EH (cell line): ENCODE measurements at places on chromosomes 13 and 19.

DNA sequence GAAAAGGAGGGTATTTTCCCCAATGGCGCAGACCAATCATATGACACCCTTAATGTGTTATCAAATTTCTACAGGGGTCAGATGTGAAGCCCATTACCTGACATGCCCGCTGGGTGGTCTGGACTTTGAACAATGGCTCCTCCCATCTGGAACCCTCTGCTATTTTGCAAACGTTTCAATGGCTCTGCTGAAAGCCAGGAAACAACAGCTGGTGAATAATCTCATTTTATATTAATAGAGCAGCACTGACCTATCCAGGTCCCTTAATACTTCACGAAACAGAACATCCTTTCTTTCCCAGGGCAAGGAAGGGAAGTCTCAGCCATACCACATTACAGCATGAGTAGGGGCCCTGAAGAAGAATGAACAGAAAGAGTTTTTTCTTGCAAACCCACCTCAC, 20.3 kb upstream of the KPNA3 start:
- no peak for DNase-seq

- no peak for DNase-seq
These were observed 26.2 kb downstream of the INSR start for GRCh38 chr19:7267792-7268704.

GRCh38 chr19:18379803-18380747, 5.9 kb upstream of the GDF15 start:
- DNase-seq = peak; percentile 90

DNA sequence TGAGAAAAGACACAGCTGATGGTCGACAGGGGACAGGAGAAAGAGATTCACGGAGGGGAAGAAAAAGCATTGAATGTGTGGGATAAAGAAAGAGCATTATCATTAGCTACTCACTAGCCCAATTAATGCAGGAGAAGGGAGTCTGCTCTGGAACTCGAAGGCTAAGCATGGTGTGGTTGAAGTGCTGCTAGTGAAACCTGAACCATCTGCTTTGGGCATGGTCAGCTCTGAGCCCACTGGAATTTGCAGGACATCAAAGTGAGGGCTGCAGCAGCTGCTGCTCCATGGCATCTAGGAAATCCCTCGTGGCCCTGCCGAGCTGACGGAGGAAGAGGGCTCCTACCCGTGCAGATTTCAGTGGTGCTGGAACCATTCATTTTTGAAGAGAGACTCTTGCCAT, 320.3 kb downstream of the ATP8A2 start:
- no peak for DNase-seq

DNA sequence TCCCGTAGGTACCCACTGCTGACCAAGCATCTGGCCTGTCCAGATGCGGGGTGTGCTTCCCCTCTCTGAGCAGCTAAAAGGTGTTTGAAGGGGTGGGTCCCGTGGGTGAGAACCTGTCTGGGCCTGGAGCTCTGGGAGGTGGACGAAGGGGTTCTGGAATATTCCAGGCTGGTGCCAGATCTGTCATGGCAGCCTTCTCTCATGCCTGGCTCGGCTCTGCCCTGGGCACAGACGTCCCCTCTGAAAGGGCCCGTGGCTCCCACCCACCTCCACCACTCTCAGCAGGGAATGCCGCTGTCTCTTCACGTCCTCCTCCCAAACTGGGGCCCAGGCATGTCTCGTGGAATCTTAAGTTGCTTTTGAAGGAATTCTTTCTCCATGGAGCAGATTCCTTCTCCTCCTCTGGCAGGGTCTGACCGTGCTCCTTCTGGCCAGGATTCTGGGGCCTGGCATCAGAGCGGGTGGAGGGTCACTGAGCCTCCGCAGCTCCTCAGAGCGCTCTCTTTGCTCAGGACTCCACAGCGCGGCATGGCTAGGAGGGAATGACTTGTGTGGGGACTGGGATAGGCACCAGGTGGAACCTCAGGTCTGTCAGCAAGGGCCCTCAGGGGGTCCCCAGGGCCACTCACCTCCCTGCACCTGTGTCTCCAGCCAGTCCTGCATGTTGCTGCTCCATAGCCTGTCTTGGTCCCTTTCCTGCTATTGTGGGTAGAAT, 5.9 kb upstream of the MCF2L start:
- no peak for DNase-seq

- DNase-seq = no peak
These were observed 665 bp downstream of the ZNF497 start for GRCh38 chr19:58361900-58362271.

- no peak for DNase-seq
These were observed 752.8 kb downstream of the LIG4 start for GRCh38 chr13:107462501-107462900.

DNA sequence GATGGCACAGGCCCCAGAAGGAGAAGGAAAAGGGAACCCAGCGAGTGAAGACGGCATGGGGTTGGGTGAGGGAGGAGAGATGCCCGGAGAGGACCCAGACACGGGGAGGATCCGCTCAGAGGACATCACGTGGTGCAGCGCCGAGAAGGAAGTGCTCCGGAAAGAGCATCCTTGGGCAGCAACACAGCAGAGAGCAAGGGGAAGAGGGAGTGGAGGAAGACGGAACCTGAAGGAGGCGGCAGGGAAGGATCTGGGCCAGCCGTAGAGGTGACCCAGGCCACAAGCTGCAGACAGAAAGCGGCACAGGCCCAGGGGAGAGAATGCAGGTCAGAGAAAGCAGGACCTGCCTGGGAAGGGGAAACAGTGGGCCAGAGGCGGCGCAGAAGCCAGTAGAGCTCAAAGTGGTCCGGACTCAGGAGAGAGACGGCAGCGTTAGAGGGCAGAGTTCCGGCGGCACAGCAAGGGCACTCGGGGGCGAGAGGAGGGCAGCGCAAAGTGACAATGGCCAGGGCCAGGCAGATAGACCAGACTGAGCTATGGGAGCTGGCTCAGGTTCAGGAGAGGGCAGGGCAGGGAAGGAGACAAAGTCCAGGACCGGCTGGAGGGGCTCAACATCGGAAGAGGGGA, 1.1 kb downstream of the PPP1R12C start:
- peak; percentile 79 for DNase-seq

GRCh38 chr13:74647211-74647610, 513.0 kb upstream of the KLF12 start:
- DNase-seq = no peak

DNA sequence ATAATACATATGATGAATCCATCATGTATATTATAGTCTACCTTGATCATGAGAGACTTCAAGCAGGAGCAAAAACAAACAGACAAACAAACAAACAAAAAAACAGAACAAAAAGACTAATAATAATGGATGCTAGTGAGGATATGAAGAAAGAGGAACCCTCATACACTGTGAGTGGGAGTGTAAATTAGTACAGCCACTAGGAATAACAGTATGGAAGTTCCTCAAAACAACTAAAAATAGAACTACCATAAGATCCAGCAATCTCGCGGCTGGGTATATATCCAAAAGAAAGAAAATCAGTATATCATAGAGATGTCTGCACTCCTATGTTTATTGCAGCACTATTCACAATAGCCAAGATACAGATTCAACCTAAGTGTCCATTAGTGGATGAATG, 7.0 kb upstream of the DLEU7 start:
- DNase-seq = no peak

DNA sequence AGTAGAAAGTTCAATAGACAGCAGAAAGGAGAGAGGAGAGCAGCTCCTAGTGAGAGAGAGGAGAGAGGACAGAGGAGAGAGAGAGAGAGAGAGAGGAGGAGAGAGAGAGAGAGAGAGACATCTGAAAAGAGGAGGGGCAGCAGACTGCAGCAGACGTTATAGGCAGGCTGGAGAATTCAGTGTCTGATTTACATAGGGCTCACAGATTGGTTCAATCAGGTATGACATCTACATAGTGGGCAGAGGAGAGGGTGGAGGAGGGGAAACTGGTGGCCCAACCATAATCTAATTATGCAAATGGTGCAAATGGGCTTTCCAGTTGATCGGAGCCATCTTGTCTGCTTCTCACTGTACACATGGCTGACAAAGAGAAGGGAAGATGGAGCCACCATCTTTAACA, 221.3 kb upstream of the TRPC4 start:
- no peak for DNase-seq

GRCh38 chr19:907183-907853, 5.7 kb downstream of the R3HDM4 start:
- no peak for DNase-seq

- DNase-seq = no peak
These were observed 70.2 kb downstream of the SOX1 start for GRCh38 chr13:112137144-112137543.

- DNase-seq = no peak
These were observed 463 bp downstream of the PCSK4 start for GRCh38 chr19:1489463-1490310.

- no peak for DNase-seq
These were observed 46.8 kb downstream of the EFNB2 start for GRCh38 chr13:106488686-106489085.

DNA sequence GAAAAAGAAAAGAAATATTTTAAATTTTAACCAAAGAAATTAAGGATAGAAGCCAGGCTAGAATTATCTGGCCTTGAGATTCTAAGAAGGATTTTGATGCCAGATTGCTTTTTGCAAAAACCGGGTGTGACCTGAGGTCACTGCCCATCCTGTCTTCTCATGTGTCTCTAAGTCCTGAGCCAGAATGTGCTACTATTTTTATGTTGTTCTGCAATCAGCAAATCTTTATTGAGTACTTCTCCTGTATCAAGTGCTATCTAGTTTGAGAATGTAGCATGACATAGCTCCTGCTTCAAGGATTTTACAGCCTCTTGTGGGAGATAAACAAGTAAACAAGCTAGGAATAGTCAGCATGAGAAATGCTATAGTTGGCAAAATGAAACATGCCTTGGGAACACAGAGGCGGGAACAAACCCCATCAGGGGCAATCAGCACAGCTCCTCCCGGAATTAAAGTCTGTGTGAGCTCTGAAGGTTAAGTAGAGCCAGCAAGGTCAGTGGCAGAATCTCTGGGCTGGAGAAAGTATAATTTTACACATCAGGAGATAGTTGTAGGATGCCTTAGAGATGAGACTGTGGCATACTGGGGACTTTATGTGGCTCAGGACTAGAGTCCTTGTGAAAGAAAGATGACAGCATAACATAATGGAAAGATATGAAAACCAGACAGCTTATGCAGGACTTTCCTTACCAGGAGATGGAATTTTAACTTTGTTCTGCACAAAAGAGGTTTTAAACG, 899.5 kb upstream of the SLC10A2 start:
- DNase-seq = no peak

GRCh38 chr13:96065849-96066248, 12.6 kb upstream of the UGGT2 start:
- no peak for DNase-seq

- DNase-seq = peak; percentile 51
These were observed 22.6 kb downstream of the KLHL26 start for GRCh38 chr19:18659281-18660050.

DNA sequence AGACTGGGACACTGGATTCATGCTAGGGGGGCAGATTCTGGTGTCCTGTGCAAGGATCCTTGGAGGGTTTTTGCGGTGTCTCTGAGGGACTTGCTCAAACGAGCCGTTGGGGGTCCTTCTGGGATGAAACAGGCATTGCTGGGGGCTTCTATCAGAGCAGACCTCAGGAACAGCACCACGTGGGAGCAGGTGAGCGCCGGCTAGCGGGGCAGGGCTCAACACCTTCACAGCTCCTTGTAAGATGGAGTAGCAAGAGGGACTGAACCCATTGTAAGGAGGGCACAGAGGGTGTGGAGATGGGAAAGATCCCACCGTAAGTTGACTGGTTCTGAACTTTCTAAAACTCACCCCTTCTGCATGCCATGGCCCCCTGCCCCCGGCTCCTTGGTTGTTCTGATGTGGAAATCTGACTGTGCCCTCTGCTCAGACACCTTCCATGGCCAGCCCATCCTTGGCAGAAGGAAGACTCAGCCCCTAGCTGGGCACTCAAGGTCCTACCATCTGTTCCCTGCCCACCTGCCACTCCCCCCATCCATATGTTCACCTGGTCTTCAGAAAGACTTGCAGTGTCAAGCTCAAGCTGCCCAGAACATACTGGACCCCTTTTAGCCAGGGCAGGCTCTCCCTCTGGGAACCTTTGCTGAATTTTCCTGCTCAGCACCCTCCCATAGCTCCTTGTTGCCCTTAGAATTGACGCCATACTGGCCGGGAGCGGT, 1.2 kb downstream of the SLC27A1 start:
- no peak for DNase-seq

- DNase-seq = no peak
These were observed 317.5 kb downstream of the KLF12 start for GRCh38 chr13:73816702-73817101.

DNA sequence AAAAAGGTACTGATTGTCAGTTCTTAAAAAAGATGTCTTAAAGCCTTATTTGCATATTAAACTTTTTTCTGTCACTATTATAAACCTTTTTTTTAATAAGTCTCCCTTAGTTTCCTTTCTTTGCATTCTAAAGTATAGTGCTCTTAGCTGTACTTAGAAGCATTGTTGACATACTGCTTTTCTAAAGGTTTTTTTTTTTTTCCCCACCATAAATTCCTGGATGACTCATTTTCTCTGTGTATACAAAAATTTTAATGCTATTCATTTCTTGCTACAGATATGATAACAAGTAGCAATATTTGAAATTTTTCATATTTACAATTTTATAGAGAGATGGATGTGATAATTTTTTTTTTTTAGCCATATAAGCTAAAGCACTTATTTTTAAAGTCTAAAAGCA, 43.5 kb downstream of the METTL21C start:
- DNase-seq = peak; percentile 59

- DNase-seq = peak; percentile 98
These were observed at the start of gene JUND for GRCh38 chr19:18281082-18282020. JUND (minus strand) TSS chr19:18281622; CDS start chr19:18281484, 138 bp downstream.

DNA sequence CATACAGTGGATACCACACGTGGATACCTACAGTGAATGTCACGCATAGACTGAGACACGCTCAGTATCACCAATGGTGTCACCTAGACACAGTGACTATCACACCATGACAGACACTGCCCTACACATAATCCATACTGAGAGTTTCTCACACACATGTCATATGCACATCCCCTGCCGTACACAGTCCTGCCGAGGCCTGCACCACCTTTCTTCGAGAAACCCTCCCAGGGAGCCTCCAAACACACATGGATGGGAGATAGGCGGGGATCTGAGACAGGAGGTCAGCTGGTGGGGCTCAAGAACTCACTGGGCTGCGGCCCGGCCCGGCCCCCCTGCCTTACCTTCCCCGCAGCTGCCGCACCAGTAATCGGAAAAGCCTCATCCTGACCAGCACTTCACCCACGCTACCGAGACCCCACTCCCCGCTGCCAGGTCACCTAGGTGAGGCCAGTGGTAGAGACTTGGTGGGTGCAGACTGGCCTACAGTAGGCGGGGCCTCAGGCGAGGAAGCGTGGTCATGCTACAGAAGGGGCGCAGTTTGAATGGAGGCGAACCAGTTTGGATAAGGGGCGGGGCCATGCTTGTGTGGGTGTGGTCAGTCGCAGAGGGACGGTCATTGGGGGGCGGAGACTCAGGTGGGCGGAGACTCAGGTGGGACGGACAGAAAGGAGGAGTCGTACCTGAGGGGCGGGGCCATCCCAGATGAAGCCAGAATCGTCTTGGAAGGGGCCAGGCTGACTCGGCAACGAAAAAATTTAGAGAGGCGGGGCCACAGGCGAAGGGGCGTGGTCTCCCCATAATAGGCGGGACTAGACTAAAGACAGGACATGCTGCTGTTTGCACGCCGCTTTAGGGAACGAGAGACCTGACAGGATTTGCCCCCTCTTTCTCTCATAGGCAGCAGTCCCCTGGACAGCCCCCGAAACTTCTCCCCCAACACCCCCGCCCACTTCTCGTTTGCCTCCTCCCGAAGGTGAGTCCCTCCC, 2.1 kb downstream of the MAST1 start:
- peak; percentile 82 for DNase-seq

GRCh38 chr19:33280351-33280921, 21.9 kb downstream of the CEBPA start:
- DNase-seq = no peak
